Ammon's horn (tissue), 1 donor: ENCODE measurements at places on chromosomes 3 and 15.

DNA sequence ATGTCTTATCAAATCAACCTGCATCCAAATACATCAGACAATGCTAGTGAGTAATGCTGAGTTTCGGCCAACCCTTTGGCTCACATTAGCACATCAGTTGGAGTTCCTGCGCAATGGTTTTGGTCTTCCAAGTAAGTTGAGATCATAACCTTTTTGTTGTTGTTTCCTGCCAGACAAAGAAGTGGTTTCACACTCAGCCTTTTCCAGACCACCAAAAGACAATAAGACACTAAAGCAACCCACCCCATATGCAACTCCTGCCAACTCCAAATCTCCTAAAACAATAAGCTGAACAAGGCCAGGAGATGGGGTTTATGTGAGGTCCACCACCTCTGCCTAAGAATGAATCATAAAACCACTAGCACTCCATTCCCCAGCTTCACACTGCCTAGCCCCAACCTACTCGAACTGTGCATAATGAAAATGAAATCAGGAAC lies 177.0 kb downstream of the ERC2 start:
- DNase-seq: peak; percentile 18

GRCh38 chr3:164460851-164461250 lies 617.4 kb downstream of the SI start:
- DNase-seq: no peak

DNA sequence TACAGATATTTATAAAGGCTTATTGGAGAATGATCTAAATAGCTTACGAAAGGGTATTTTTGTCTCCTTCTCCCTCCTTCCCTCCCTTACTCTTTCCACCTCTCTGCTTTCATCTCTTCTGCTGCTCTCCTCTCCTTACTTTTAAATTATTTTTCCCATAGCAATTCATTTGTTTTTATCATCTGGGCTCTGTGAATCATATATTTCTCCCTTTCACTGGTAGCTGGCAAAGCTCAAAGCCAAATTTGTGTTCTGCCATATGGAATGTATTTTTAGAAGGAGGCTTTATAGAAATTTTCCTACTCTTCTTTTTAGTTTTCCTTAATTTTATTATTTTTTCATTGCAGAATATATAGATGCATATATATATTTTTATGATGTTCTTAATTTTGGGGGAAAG lies 385.8 kb downstream of the C3orf38 start:
- DNase-seq: no peak

DNA sequence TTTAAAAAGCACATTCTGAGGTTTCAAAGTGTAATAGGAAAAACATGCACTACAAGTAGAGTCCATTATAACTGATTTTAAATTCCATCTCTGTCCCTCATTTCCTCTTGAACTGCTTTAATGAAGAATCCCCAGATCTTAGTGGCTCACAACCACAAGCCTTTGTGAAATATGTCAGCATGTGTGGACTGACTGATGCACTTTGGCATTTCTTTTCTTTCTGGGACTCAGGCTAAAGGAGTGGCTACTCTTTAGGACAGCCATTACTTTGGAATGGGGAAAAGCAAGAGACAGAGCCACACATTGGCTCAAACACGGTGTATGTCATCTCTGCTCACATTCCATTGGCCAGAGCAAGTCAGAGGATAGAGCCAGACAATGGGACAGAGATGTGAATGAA lies 139.6 kb downstream of the GRM7 start:
- DNase-seq: no peak

- no peak for DNase-seq
Measured at GRCh38 chr3:124258057-124258500, 266.2 kb upstream of the ROPN1 start.

DNA sequence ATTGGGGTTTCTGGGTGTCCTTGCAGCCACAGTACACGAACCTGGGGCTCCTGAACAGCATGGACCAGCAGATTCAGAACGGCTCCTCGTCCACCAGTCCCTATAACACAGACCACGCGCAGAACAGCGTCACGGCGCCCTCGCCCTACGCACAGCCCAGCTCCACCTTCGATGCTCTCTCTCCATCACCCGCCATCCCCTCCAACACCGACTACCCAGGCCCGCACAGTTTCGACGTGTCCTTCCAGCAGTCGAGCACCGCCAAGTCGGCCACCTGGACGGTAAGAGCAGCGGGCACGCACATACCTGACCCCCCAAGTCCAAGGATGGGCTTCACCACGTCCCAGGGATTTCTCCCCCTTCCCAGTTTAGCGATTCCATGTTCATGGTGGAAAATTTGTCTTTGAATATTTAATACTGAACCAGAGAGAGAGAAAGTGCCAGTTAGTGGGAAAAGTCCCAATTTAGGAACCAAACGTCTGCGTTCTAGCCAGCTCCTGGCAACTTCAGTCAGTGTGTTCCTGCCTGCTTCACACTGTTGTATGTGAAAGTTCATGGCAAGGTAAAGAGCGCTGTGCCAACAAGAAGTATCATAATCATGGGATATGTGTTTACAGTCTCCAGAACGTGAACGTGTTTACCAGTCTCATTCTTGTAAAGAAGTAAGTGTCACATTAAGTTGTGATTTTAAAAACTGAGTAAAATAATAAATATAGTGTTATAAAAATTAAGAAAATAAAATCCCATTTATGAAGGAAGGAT lies 177.2 kb downstream of the TP63 start:
- no peak for DNase-seq

- DNase-seq: peak; percentile 72
Measured at GRCh38 chr3:44913868-44914468, 39.6 kb downstream of the TGM4 start.

DNA sequence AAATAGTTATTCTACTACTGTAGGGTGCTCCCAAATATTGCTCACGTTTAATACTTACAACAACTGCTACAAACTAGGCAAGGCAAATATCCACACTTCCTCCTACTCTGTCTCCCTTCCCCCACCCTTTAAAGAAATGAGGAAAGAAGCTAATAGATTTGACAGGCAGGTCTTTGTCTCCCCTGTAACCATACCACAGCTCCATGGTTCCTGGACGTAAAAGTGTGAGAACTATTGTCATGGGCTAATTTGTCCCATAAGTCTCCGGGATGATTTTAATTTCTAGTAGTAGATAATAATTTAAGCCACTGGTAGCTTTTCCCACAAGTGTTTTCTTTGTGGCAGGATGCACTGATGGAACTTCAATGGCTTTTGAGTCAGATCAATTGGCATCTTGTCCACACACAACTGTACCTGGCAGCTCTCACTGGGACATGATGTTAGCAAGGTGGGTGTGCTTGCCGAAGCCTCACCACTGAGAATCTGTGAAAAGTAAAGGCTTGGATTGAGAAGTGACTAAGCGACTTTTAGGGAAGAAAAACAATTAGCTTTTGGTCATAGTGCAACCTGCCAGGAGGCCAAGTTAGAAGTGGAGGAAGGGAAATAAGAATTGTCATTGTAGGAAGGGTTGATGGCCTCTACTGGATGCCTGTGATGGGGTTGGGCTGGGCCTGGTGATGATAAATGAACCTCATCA lies 1.4 kb upstream of the CPOX start:
- DNase-seq: no peak

DNA sequence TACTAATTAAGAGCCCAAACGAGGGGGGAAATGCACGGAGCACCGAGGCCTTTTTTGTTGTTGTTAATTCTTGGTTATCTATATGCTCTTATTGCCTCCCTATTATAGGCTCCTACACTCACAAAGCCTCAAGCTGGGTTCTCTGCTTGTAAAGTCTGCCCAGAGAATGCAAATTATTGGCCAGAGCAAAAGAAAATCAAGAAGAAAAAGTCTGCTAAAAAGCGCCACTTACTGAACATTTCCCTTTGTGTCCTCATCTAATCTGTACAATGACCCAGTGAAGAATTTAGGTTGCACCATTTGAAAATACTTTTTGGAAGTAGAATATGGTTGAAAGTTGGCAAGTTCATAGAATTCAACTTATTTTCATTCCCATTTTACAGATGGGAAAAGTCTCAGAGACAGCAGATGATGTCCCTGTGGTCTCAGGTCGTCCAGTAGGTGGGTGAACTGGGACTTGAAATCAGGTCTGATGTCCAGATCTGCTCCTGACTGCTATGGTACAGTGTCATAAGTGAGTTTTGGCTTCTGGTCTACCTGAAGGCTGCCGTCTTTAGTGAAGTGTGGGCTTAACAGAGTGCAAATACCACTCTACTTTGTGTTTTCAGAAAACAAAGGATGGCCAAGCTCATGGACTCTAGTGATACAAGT lies 1.1 kb upstream of the TNFAIP8L3 start:
- no peak for DNase-seq

DNA sequence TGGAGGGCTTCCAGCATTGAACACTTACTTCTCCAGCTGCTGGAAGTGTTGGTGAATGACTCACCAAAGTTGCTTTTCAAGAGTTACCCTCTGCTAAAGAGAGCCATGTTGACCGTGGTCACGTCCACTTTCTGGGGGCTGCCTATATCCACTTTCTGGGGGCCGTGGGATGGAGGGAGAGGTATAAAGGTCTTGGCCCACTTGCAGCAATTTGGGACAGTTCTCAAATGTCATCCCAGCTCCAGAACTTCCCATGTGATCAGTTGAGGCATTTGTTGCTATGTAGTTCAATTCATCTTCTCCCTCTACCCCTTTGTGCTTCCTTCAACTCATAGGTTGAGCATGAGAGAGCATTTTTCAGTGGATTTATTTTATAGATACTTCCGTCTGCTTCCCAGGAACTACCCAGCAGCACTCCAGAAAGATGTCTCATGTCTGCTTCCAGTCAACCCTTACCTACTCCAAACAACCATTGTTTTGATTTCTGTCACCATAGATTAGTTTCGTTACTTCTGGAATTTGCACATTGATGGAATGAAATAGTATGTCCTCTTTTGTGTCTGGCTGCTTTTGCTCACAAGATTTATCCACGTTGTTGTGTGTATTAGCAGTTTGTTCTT lies 130.6 kb downstream of the TCF12 start:
- no peak for DNase-seq

GRCh38 chr3:127751782-127752181 lies 70.5 kb downstream of the MGLL start:
- DNase-seq: no peak

DNA sequence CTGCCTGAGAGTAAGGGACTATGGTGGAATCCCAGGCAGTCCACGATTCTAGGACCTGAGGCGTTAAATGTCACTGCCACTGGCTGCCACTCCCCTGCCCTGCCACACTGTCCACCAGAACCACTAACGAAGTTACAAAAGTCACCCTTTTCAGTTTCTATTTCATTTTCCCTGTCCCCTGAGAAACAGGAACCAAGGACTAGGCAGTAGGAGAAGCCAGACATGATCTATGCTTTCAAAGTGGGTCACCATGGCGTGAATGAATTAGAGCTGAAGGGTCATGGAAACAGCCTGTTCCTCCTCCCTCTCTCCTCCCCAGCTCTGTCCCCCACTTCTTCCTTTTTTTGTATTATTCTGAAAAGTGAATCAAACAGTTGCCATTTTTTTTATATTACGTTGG lies 9.1 kb upstream of the ADPRH start:
- DNase-seq: peak; percentile 53

DNA sequence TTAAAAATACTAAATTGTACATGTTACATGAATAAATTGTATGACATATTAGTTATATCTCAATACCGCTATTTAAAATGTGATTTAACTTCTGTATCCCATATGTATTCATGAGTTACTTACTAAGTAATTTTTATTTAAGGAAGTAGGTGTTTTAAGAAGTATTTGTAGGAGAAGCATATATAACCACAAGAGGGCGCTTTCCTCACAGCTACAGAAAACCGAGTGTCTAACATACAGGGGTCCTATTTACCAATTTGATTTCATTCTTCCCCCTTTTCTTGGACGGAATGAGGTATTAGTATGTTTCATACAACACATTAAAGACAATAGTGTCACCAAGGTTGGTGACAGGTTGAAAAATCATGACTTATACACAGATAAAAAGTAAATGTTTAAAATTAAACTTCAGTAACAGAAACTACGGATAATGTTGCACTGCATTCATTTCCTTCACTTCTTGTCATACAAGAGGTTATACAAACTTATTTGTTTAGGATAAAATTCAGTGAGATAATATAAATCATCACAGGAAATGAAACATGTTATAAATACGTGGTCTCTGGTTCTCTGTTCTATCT lies 253.6 kb downstream of the MAGI1 start:
- DNase-seq: peak; percentile 80

DNA sequence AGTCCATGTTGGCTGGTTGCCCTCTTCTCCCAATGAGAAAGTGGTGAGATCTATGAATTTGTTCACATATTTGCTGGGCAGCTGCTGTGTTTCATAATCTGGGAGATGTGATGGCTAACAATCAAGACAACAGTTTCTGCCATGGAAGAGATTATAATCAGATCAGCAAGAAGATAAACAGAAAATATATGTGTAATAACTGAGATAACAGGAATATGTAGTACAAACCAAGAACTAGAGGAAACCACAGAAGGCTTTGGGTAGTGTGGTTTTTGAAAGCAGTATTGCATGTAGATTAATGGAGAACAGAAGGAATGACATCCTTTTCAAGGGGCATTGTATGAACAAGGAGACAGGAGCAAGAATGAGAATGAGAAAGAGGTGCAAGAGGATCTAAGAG lies 12.2 kb upstream of the CSTA start:
- no peak for DNase-seq

DNA sequence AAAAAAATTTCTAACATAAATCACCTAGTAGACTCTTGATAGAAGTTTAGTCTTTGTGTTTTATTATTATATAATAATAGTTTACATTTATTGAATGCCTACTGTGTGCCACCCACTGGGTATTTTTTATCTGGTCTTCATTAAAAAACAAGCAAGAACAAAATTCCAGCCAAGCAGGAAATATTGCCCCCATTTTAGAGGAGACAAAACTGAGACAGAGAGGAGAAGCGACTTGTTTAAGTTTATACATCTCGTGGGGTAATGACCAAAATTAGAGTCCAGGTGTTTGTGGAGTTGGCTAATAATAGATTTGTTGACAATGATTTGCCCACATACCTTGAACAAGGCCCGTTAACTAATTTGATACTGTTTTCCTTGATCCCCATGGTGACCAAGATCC lies 33.1 kb upstream of the FBXL22 start:
- no peak for DNase-seq

DNA sequence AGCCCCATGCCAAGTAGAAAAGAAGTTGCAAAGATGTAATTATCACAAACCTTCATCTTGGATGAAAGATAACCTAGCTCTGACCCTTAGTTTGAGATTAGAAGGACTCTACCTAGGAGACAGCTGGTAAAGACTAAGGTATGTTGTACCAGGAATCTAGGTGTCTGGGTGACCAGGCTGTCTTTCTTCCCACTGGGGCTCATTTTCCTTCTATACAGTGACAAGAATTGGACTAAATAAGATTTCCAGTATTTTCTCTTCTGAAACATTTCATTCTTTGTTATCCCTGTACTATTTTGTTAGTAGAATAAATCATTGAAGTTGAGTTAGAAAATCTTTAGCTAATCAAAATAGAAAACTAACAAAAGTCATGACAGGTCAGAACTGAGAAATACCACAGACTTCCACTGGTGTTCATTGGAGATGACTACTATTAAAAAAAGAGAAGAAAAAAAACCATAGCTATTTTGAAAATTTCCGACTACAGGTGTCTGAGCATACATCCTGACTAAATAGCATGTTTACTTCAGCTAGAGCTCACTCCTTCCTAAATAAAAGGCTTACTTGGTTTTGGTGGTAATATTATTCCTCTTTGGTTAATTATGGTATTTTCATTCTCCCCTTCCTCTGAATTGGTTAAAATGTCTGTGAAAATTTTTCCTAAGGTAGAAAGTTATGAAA lies 10.1 kb downstream of the TGFBR2 start:
- DNase-seq: no peak

GRCh38 chr15:29844290-29844903 lies 22.1 kb upstream of the TJP1 start:
- no peak for DNase-seq
